ENCODE measurements at places on chromosomes 4 and X.
A peak's percentile ranks its signal among the peaks of the same experiment; 100 is the strongest.

- no peak for DNase-seq
Measured at GRCh38 chrX:65971151-65971550, 68.7 kb downstream of the VSIG4 start.

DNA sequence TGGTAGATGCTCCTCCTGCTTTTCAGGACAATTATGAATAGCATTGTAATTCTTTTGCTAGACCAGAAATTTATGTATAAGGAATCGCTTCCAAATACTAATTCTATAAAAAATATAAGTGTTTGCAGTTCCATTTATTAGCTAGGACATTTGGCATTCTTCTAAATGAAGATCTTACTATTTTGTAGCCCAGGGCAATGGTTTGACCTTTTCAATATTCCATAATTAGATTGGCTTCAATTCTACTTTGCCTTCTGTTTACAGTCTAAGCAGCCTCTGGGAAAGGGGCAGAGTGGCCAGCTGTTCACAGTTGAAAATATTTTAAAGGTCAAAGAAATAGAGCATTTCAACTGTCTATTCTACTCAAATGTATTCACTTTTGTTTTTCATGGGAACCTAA lies 912.1 kb upstream of the GRIA3 start:
- DNase-seq, result no peak

- no peak for DNase-seq
Measured at GRCh38 chrX:153644356-153645125, 2.5 kb upstream of the DUSP9 start.

DNA sequence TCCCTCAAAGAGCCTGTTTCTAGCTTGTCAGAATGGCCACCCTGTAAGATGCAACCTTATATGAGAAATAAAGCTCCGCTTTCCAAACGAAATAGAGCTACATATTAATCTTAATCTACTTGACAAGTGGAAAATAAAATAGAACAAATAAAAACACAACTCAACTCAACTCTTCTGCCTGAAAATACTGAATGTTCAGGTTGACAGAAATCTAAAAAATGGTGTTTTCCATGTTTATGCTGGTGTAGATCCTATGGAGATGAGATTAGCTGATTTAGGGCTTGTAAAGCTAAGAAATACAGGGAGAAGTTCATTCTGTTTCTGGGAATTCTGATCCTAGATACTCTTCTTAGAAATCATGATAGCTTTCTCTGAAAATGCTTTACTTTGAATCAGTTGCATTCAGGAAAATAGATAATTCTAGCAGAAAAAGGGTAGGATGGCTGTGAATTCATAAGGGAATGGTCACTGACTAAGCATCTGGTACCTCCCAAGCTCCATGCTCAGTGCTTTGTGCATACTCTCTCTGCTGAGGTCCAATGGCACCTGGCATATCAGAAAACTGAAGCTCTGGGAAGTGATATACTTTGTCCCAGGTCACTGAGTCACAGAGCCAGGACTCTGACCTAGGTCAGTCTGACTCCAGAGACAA lies 89.2 kb upstream of the EXOC1L start:
- no peak for DNase-seq

GRCh38 chr4:30696191-30696590 lies 24.0 kb upstream of the PCDH7 start:
- no peak for DNase-seq

- peak; percentile 26 for DNase-seq
Measured at GRCh38 chr4:175560604-175561003, 251.5 kb downstream of the GPM6A start.

Measured in hematopoietic multipotent progenitor cell treated with erythropoietin and hydrocortisone succinate and interleukin-3 and kit ligand, for 4 days (in vitro differentiated cells).